Astrocyte (in vitro differentiated cells and primary cell): ENCODE measurements at places on chromosomes 6 and 20.
A peak's percentile ranks its signal among the peaks of the same experiment; 100 is the strongest.

DNA sequence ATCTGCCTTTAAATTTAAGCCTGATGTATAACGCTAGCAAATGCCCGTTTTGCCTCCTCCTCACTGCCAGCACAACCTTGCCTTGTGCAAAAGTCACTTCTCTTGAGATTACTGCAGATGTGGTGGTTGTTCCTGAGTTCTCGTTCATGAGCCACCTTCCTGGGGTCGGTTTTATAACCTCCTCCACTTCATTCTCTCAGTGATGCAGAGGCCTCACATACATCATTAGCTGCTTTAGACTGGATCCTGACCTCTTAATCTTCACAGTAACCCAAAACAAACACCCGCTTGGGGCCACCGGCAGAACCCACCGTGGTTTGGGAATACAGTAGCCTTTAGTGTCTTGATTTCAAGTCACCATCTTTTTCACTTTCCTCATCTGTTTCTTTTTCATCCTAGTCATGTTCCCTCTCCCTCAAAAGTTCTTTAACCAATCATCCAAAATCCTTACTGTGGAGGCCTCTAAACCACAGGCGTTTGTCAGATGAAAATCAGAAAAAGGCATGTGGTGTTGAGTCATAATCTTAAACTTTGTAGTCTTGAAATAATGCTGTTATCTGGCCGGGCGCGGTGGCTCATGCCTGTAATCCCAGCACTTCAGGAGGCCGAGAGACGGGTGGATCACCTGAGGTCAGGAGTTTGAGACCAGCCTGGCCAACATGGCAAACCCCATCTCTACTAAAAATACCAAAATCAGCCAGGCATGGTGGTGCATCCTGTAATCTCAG is 430.3 kb upstream of the SOX4 start:
- peak; percentile 93 for DNase-seq
- peak overlapping the region; percentile 53 for H3K27ac ChIP-seq
- H3K4me3 ChIP-seq: no peak overlapping the region
- H3K4me1 ChIP-seq: peaks cover 7% of the 10 kb centered on the region
- H3K36me3 ChIP-seq: no peaks in the 10 kb centered on the region

- H3K4me3 ChIP-seq: no peak overlapping the region
- H3K36me3 ChIP-seq: no peaks in the 10 kb centered on the region
- no peaks in the 10 kb centered on the region for H3K27me3 ChIP-seq
- no peaks in the 10 kb centered on the region for H3K4me1 ChIP-seq
- no peak overlapping the region for H3K27ac ChIP-seq
Measured at GRCh38 chr6:161365633-161366032, 91.8 kb upstream of the AGPAT4 start.

DNA sequence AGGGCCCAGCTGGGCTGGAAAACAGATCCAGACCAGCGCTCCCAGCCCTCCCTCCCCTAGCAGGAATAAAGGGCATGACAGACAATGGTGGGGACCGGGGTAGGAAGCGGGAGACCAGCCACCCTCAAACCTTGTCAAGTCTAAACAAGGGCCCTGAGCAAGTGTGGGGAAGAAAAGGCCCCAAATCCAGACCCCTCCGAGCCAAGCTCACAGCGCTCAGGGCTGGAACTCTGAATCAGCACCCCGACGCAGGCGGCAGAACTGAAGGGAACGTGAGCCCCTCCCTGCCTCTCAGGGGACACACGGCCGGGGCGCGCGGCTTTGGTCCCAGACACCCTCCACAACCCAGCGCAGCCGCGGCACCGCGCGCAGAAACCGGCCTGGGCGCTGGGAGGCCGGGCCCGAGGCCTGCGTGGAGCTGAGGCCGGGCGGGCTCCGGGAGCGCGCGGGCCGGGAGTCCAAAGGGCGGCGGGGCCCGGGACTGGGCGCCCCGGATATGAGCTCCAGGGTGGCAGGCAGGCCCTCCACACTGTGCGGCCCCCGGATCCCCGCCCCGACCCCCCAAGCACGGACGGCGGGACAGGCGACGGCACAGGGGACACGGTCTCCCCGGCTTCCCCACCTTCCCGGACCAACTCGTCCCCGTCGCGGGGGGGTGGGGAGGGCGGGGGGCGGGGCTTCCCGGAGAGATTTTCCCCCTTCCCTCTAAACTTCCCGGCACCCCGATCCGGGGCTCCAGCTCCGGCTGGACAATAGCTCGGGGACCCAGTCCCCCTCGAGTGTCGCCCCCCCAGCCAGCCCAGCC is 641 bp downstream of the TEAD3 start:
- H3K4me3 ChIP-seq: peak overlapping the region; percentile 71
- H3K27me3 ChIP-seq: no peaks in the 10 kb centered on the region
- peaks cover 56% of the 10 kb centered on the region for H3K4me1 ChIP-seq
- H3K36me3 ChIP-seq: no peaks in the 10 kb centered on the region
- H3K27ac ChIP-seq: peak overlapping the region; percentile 60

GRCh38 chr20:57266291-57267157 is at the start of gene BMP7:
Gene BMP7, minus strand, starts transcription at chr20:57266641. Its CDS starts 519 bp downstream, at chr20:57266122.
- H3K27me3 ChIP-seq: peaks cover 68% of the 10 kb centered on the region
- H3K4me1 ChIP-seq: no peaks in the 10 kb centered on the region
- no peaks in the 10 kb centered on the region for H3K36me3 ChIP-seq
- DNase-seq: no peak
- H3K4me3 ChIP-seq: no peak within 1 kb of the TSS

GRCh38 chr6:30818391-30818841 is 65.9 kb upstream of the DDR1 start:
- H3K4me3 ChIP-seq: no peak overlapping the region
- DNase-seq: peak; percentile 82
- peak overlapping the region; percentile 59 for H3K27ac ChIP-seq
- no peaks in the 10 kb centered on the region for H3K27me3 ChIP-seq
- H3K4me1 ChIP-seq: peaks cover 46% of the 10 kb centered on the region
- H3K36me3 ChIP-seq: no peaks in the 10 kb centered on the region

- no peak overlapping the region for H3K4me3 ChIP-seq
- no peak overlapping the region for H3K27ac ChIP-seq
- no peak for DNase-seq
Measured at GRCh38 chr6:112343977-112344376, 3.2 kb upstream of the RFPL4B start.

DNA sequence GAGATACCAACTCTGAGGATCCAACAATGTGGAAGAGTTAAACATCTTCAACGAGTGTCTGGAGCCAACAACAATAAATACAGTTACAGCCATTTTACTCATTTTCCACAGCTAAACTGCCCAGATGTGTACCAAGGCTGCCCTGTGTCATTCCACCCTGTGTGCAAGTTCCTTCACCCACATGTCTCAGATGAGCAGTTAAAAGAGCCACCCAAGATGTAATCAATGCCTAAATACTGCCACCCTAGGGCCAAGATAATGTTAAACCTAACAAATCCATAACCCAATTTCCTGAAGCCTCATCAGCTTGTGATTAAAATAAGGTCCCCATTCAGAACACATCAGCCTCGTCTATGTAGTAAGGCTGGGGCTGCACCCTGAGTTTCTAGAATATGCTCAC is 59.9 kb downstream of the GMDS start:
- H3K36me3 ChIP-seq: no peaks in the 10 kb centered on the region
- no peak overlapping the region for H3K27ac ChIP-seq
- H3K27me3 ChIP-seq: no peaks in the 10 kb centered on the region
- H3K4me3 ChIP-seq: no peak overlapping the region
- H3K4me1 ChIP-seq: no peaks in the 10 kb centered on the region

DNA sequence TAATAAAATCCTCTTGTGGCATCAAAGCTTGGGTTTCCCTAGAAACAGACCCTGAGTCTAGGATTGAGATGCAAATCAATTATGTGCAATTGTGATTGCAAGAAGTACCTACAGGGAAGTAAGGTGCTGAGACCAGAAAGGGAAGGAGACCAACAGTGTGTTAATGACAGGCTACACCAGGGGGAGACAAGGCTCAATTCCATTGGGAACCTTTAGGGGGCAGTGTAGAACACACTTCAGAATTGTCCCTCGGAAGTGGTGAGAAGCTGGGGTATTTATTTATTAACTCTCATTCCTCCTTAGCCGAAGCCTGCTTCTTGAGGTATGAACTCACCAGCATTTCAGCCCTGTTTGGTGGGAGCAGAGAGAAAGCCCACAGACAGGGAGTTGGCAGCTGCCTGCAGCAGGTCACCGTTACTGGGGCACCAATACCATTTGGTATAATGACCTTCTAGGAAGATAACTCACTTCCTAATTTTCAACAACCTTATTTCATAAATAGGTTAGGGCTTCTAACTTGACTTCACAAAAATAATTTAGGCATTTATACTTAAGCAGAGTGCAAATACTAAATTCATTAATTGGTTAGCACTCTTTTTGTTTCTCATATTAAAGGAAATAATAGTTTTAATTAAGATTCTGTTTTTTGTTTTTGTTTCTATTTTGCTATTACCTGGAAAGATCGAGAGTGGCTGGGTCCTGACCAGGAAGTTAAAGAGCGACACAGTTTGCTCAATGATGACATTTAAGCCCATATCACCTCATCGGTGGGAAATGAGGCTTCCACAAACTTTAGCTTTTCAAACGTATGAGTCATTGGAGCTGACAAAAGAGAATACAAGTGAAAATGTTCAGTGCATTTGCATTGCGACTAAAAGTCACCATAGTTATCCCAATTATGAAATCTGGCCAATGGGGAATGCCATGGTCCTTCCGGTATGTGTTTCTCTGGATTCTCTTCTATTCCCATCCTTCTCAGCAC is 94.8 kb downstream of the BTBD3 start:
- H3K4me1 ChIP-seq: no peaks in the 10 kb centered on the region
- H3K4me3 ChIP-seq: no peak overlapping the region
- H3K36me3 ChIP-seq: no peaks in the 10 kb centered on the region
- DNase-seq: peak; percentile 10
- H3K27ac ChIP-seq: no peak overlapping the region
- no peaks in the 10 kb centered on the region for H3K27me3 ChIP-seq

GRCh38 chr6:70149209-70149788 is 153.6 kb downstream of the COL9A1 start:
- H3K36me3 ChIP-seq: no peaks in the 10 kb centered on the region
- no peaks in the 10 kb centered on the region for H3K4me1 ChIP-seq
- no peak for DNase-seq
- H3K4me3 ChIP-seq: no peak overlapping the region

- H3K4me1 ChIP-seq: peaks cover 5% of the 10 kb centered on the region
- no peaks in the 10 kb centered on the region for H3K27me3 ChIP-seq
- no peak overlapping the region for H3K4me3 ChIP-seq
- no peaks in the 10 kb centered on the region for H3K36me3 ChIP-seq
- no peak for DNase-seq
- H3K27ac ChIP-seq: no peak overlapping the region
Measured at GRCh38 chr20:37697314-37697713, 3.5 kb downstream of the CTNNBL1 start.

DNA sequence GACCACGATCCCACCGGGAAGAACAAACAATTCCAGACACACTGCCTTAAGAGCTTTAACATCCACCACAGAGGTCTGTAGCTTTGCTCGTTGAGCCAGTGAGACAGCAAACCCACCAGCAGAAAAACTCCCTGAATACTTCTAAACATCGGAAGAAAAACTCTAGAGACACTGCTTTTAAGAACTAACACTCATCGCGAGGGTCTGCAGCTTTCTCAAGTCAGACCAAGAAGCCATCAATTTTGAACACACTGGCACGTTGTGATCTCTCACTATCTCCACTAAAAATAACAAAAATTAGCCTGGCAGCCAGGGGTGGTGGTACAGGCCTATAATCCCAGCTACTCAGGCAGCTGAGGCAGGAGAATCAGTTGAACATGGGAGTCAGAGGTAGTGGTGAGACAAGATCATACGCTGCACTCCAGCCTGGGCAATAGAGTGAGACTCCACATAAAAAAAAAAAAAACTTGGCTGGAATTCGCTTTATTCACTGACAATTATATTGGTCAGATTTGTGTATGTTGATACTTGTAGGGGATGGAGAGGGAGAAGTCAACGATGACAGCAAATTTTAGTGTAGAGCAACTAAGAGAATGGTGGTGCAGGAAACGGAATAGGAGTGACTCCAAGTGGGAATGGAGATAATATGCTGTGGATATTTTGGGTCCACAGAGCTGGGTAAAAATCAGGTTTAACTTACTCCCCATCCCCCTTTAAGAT is 860 bp upstream of the TMEM14C start:
- H3K27ac ChIP-seq: peak overlapping the region; percentile 87
- H3K36me3 ChIP-seq: no peaks in the 10 kb centered on the region
- peak overlapping the region; percentile 93 for H3K4me3 ChIP-seq
- H3K4me1 ChIP-seq: peaks cover 15% of the 10 kb centered on the region

- peak; percentile 63 for DNase-seq
- H3K4me1 ChIP-seq: peaks cover 8% of the 10 kb centered on the region
- H3K27me3 ChIP-seq: no peaks in the 10 kb centered on the region
- no peaks in the 10 kb centered on the region for H3K36me3 ChIP-seq
Measured at GRCh38 chr6:135299256-135299655, 118.1 kb downstream of the MYB start.
